ENCODE measurements at places on chromosomes 6 and 20.

GRCh38 chr6:132286298-132287019, 114.8 kb downstream of the MOXD1 start:
- DNase-seq = no peak

GRCh38 chr6:133567636-133568035, 321.3 kb upstream of the TCF21 start:
- no peak for DNase-seq

GRCh38 chr6:53440336-53440945, 91.7 kb upstream of the ELOVL5 start:
- DNase-seq = no peak

GRCh38 chr20:63273059-63273579, 506 bp downstream of the ARFGAP1 start:
- DNase-seq = no peak

- DNase-seq = no peak
Measured at GRCh38 chr20:32333988-32334885, 23.9 kb upstream of the ASXL1 start.

DNA sequence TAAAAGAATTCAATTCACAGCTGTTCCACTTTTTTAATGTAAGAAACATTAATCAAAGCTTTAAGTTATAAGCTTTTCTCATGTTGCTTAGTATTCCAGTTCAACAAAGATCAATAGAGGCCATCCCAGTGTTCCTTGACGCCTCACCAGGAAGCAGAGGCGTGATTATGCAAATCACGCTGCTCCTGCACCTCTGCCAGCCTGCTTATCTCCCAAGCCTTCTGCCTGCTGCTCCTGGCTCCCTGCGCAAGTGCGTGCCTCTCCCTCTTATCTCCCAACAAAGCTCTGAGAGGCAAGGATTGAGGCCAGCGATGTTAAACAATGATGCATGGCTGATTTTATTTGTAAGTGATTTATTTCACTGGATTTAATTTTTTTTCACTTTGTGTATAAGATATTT, 42.8 kb downstream of the INSM1 start:
- DNase-seq = no peak

DNA sequence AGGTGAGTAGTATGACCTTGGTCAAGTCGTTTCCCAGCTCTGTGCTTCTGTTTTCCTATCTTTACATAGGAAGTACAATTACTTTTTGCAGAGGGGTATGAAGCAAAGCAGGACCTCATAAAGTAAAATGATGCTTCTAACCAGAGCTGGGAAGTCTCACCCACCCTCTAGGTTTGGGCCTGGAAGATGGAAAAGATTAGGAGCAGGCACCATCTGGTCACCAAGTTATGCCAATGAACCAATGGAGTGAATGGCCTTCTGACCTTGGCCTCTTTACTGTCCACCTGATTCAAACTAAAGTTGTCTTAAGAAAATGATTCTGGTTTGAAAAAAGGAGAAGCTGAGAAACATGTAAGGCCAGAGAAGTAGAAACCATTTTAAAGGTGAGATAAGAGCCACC, 68.9 kb upstream of the CTNNBL1 start:
- no peak for DNase-seq

DNA sequence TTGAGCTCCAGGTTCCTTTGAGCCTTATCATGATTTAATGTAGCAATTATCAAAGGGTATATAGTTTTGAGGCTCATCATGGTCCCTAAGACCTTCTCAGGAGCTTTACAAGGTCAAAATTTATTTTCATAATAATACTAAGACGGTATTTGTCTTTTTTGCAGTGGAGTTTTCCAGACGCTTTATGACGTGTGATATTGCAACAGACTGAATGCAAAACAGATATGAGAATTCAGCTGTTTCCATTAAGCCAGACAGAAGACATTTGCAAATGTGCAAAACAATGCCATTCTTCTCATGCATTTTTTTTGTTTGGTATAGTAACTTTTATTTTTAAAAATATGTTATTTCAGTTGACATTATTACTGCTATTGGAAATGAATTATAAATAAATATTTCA, 24.7 kb upstream of the CNKSR3 start:
- DNase-seq = no peak

DNA sequence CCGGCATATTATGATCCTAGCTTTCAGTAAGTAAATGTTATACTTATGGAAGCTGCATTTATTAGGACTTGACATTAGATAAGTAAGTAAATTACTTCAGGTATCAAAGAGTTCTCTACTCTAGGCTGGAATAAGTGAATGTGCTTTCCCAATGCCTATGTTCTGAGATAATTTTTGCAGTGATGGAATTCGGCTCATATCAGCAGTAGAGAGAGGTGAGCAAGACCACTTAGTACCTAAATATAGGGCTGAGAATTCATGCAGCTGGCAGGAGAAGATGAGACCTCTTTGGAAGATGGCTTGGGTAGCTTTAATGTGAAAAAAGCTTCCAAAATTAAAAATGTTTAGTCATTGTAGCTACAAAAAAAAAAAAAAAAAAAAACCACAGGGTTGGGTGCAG, 13.3 kb upstream of the BEND3 start:
- DNase-seq = no peak

- no peak for DNase-seq
Measured at GRCh38 chr6:142648036-142648451, 296.9 kb downstream of the HIVEP2 start.

- no peak for DNase-seq
Measured at GRCh38 chr6:64590965-64591675, 955.5 kb downstream of the PHF3 start.

- no peak for DNase-seq
Measured at GRCh38 chr20:57220337-57221145, 45.9 kb downstream of the BMP7 start.

- DNase-seq = no peak
Measured at GRCh38 chr6:159062564-159062945, 17.8 kb upstream of the TAGAP start.

GRCh38 chr6:159229651-159230051, 60.5 kb downstream of the FNDC1 start:
- no peak for DNase-seq

- DNase-seq = no peak
Measured at GRCh38 chr6:141077355-141078333, 1055.1 kb upstream of the GJE1 start.

- DNase-seq = no peak
Measured at GRCh38 chr6:62075869-62076268, 210.2 kb downstream of the KHDRBS2 start.

GRCh38 chr20:37911261-37911660, 8.3 kb downstream of the VSTM2L start:
- DNase-seq = no peak

- no peak for DNase-seq
Measured at GRCh38 chr20:51391926-51392325, 150.6 kb downstream of the NFATC2 start.

DNA sequence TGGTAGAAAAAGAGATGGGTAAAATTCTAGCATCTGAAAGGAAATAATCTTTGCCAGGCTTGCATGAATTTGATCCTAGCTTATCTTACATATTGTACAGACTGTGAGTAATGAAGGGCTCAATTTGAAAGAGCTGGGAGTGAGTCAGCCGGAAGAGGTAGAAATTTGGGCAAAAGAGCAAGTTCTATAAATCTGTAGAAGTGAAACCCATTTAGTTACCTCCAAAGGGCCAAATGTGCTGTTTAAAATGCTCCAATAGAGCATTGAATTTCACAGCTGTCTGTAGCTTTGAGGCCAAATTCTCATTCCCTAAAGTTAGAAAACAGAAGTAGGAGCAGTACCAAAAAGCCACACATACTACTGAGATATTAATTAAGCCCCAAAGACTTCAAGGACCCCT, 466.1 kb downstream of the BTBD3 start:
- no peak for DNase-seq

DNA sequence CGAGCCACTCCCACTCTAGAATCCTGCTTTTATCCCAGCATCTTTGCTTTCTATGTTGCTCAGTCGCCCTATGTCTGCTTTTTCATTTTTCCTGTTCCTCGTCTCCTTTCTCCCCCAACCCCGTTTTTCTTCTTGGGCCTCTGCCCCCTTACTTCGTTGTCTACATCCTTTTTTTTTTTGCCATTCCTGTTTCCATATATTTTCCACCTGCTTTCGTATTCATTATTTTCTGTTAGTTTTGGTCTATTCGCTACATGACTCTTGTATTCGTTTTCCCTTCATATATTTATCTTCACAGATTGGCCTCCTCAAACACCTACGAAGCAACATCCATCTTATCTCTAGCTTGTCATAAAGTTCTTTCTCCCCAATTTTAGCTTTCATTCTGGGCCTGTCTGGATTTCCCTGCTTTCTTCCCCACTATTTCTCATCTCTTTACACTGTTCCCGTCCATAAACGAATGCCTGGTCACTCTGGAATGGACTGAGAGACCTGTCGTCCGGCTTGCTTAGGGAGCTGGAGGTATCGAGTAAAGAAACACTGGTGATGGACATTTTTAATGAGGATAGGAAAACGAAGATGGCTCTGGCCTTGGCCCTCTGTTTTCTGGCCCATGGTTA, 915 bp downstream of the PRRC2A start:
- DNase-seq = no peak

DNA sequence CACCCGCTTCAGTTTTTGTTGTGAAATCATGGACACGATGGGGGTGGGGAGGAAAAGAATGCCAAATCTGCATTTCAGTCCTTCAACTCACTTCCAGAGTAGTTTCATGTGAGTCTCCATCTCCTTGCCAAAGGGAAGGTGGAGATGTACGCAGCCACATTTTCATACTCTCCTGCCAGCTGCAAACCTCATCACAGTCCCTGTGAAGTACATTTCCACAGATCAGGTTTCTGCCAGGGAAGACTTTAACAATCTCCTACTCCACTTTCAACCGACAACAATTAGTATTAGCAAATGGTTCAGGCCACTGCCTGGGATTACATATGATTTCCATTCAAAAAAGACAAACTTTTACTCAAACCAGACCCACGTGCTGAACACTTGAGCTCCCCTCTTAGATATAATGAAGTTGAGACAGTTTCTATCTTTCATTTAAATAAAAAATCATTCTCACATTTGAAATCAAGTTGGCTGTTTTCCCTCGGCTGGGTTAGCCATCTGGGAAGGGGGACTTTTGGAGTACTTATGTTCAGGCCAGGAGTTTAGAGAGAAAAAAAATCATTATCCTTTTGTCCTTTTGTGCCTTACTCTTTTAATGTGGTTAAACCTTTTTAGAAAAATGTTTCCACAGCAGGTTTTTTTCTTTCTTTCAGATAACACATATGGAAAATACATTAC, 51.0 kb upstream of the CEP162 start:
- no peak for DNase-seq

GRCh38 chr6:91171754-91172462, 585.0 kb upstream of the MAP3K7 start:
- no peak for DNase-seq

DNA sequence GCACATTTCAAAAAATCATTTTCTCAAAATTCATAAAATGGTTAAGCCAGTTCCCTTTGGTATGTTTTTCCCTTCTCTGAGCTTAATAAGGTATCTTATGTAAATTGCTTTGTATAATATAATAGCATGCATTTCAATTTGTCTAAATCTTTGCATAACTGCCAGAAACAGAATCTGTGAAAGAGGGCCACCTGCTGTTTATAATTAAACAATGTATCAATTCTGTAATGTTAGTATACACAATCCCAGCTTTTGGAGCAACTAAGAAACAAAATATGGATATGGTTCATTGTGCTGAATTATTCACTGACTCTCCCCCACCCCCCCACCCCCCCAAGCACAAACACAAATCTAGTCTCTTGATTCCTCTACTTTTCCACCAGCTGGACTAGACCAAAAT, 54.8 kb downstream of the GPX5 start:
- no peak for DNase-seq

DNA sequence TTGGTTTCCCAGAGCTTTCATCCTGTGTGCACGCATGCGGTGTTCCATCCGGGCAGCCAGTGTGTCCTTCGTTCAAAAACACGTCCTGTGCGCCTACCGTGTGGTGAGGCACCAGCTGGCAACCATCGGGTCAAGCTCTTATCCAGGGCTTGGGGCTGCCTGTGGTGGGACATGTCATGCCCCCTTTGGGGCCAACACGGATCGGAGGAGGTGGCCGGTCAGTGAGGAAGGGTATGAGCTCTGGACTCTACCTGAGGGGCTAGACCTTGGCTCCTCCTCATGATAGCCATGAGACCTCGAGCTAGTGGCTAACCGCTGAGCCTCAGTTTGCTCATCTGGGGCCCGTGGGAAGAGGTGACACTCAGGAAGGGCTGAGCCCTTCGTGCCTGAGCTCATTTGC, 158.5 kb upstream of the PMEPA1 start:
- peak; percentile 30 for DNase-seq

GRCh38 chr6:111731456-111732195, 125.9 kb upstream of the TRAF3IP2 start:
- no peak for DNase-seq

GRCh38 chr6:15378866-15379265, 133.0 kb downstream of the JARID2 start:
- no peak for DNase-seq

- DNase-seq = peak; percentile 23
Measured at GRCh38 chr20:23155141-23155590, 69.0 kb upstream of the CD93 start.

DNA sequence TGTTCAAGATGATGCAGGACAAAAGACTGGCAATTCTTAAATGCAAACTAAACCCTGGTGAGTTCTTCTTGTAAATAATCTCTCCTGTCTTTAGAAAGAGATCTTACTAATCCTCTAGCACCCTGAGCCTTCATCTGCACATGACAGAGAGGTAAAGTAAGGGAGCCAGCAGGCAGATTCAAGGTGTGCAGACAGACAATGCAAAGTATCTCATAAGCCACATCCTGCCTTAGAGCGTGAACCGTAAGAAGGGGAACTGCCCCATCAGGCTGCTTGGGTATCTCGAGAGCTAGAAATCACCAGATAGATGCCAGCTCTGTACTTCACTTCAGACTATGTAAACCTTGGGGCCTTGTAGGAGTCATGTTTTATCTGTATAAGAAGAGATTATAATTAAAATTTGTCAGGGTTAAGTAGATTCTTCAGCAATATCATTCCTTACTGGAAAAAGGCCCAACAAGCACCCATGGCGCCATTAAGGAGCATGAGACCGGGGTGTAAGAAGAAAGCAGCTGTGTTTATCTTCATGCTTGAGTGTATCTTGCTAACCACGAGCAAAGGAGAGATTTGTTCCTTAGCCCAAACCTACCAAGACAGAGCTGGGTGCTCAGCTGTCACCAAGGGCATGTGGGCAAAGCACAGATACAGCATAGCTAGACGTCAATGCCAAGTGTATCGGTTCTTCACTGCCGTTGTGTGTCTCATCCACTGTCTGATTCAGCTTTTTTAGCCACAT, 24.4 kb downstream of the CNR1 start:
- DNase-seq = no peak

GRCh38 chr6:128316258-128316929, 204.0 kb downstream of the PTPRK start:
- no peak for DNase-seq

DNA sequence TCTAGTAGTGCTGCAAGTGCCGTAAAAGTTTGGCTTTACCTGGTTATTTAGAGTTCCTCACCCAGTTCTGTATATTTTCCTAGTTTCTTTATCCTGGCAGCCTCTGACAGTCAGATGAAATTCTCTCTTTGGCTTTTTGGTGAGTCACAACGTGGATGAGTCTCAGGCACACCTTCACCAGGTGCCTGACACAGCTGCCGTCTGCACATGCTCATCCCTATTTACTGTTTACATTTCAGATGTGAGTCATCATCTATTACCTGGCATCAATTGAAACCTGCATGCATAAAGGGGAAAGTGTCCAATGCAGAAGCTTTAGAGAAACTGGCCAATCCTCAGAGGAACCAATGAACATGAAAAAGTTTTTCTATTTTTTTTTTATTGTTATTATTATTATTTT, 33.3 kb upstream of the ADGRF4 start:
- no peak for DNase-seq

- no peak for DNase-seq
Measured at GRCh38 chr6:90216072-90216977, 80.3 kb downstream of the BACH2 start.
